Activated CD4-positive, alpha-beta T cell treated with anti-CD3 and anti-CD28 coated beads, Interleukin-2, amount 50 U/mL, for 24 hours (primary cell): ENCODE measurements at places on chromosomes 3 and 15.

DNA sequence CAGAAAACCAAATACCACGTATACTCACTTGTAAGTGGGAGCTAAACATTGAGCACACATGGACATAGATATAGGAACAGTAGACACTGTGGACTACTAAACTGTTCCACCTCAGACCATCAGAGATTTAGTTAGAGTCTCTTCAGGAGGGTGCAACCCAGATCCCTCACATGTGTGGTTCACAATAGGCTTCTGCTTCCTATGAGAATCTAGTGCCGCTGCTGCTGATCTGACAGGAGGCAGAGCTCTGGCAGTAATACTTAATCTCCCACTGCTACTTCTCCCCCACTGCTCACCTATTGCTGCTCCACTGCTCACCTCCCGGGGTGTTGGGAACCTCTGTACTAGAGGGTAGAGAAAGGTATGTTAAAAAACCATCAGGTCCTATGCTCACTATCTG, 533.3 kb downstream of the NSUN3 start:
- no peak for DNase-seq

DNA sequence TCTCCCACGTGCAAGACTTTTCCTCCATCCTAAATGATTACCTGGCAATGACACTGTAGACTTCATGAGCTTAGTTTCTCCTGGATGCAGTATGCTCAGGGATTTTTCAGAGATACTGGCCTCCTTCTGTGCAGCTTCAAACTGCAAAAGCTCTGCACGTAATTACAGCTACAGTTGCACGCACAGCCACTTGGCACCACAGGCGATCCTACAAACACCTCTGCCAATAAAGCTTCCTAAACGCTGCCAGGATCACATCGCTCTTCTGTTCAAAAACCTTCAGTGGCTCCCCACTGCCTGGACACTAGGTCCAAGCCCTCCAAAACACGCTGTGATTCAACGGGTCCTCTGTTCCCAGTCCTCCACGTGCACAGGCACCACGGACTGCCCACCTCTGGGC, 49.5 kb downstream of the NUP210 start:
- no peak for DNase-seq

DNA sequence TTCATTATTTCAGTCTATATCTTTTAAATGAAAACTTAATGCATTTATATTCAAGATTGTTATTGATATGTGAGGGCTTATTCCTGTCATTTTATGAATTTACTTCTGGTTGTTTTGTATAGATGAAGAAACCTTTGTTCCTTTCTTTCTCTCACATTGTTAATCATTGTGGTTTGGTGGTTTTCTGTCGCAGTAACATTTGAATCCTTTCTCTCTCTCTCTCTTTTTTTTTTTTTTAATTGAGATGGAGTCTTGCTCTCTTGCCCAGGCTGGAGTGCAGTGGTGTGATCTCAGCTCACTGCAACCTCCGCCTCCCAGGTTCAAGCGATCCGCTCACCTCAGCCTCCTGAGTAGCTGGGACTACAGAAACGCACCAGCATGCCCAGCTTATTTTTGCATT, 22.1 kb downstream of the AGBL1 start:
- no peak for DNase-seq

DNA sequence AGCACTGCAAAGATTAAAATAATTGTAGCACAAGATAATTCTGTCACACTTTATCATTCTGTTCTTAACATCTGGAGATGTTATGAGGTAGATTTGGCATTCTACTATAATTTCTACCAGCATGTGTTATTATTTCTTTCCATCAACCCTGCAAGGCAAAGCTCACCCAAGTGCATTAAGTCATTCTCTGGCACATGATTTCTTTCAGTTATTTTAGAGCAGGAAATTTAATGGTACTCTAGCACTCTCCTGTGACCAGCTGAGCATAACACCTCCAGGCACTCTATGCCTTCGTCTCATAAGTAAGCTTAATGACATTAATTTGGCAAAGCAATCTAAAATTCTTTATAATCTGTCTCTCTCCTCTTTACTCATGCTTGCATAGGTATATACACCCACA, 300.2 kb upstream of the GPR149 start:
- no peak for DNase-seq

DNA sequence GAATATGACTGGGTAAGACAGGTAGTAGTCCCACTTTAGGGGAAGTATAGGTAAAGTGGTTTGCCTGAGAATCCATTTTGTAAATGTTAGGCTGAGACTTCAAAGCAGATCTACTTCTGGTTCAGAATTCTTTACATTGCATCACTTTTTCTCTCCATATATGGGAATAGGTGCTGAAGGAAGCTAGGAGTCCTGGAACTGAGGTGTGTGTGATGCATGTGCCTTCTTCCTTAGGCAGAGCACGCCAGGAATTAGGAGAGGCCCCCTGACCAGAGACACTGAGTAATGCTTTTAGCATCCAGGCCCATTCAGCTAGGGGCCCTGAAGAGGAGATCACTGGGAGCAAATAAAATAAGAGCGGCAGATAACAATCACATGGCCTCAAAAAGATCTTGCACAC, 69.2 kb upstream of the DCP1A start:
- no peak for DNase-seq

DNA sequence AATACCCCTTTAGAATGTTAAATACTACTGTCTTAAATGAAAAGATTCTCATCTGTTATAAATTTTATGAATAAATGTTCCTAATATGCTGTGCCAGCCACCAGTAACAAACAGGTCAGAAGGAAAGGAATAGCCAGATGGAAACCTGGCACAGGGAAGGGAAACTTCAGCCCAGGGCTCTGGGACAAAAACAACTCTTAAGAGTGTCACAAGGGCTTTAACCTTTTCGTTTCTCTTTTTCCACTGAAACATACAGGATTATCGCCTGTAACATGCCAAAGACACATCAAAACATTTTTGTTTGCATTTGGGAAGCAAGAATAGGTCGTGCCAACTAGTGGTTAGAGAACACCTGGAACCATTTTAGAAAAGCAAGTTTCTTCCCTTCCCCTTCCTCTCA, 109.0 kb upstream of the NEDD4 start:
- DNase-seq: no peak

- DNase-seq: peak; percentile 3
These were observed 681.3 kb downstream of the ROBO1 start for GRCh38 chr3:79086514-79086913.

GRCh38 chr3:104878395-104878794, 488.3 kb upstream of the ALCAM start:
- DNase-seq: no peak

- no peak for DNase-seq
These were observed 18.9 kb downstream of the HOMER2 start for GRCh38 chr15:82933576-82933975.

DNA sequence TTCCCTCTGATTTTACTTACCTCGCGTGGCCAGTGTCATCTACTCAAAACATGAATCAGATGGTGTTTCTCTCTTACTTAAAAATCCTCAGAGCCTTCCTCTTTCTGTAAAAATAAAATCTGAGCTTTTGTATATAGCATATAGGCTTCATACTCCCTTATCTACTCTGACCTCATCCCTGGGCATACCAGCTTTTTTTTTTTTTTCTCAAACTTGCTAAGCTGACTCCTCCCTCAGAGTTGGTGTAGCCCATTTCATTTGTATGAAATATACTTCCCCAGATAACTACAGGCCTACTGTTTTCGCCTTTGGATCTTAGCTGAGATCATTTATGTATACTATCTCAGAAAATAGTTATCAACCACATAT, 648.9 kb upstream of the ALCAM start:
- no peak for DNase-seq

DNA sequence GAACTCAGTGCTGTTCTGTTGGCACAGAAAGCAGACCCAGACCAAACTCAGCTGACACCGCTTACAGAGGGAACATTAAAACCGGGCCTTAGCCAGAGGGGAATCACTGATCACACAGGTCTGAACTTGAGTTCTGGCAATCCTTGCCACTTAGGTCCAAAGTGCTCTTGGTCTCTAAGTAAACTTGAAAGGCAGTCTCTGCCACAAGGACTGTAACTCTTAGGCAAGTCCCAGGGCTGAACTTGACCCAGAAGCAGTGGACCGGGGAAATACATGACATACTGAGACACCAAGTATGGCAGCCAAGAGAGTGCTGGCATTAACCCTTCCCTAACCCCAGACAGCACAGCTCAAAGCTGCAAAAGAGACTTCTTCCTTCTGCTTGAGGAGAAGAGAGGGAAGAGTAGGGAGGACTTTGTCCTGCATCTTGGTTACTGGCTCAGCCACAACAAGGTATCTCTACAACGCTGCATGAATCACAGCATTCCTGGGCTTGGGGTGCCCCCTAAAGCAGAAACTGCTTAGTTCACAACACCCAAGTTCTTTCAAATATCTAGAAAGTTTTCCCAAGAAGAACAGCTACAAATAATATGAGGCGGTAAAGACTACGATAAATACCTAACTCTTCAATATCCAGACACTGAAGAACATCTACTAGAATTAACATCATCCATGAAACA, 32.5 kb downstream of the NAALADL2 start:
- DNase-seq: no peak

GRCh38 chr3:143653493-143653892, 194.8 kb downstream of the SLC9A9 start:
- DNase-seq: no peak

- DNase-seq: no peak
These were observed 1517.8 kb downstream of the SI start for GRCh38 chr3:163560459-163560858.

DNA sequence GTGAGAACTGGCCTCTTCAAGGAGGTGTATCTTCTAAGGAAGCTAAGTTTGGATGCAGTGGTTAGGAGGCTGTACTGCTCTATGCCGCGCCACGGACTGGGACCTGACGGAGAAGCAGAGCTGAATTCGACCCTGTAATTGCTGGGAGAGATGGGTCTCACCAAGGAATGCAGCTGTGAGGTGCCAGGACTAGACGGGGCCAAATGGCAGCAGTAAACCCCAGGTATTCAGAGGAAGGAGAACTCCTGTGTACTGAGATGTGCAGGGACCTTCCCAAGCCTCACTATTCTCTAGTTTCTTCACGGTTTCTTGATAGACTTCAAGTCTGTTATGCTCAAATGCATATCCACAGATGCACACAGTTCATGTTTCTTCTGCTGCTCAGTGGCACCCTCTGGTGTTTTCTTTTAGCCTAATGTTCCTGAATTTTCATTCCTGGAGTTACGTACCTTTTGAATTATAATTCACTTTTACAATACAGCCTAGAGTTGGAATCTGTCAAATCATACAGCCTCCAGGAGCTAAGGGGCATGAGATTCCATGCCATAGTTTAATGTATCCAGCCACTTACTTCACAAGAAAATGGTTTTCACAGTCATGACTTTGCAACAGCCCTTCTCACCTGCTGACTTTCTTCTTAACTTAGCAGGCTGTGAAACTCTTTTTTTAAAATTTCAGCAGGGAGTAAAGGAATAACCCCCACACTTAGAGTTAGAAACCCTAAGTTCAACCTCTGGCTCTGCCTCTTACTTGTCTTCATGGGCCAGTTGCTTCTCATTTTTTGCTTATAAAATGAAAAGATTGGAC, 61.8 kb downstream of the GLDN start:
- no peak for DNase-seq

- no peak for DNase-seq
These were observed 8.9 kb downstream of the DLEC1 start for GRCh38 chr3:38047896-38048295.

DNA sequence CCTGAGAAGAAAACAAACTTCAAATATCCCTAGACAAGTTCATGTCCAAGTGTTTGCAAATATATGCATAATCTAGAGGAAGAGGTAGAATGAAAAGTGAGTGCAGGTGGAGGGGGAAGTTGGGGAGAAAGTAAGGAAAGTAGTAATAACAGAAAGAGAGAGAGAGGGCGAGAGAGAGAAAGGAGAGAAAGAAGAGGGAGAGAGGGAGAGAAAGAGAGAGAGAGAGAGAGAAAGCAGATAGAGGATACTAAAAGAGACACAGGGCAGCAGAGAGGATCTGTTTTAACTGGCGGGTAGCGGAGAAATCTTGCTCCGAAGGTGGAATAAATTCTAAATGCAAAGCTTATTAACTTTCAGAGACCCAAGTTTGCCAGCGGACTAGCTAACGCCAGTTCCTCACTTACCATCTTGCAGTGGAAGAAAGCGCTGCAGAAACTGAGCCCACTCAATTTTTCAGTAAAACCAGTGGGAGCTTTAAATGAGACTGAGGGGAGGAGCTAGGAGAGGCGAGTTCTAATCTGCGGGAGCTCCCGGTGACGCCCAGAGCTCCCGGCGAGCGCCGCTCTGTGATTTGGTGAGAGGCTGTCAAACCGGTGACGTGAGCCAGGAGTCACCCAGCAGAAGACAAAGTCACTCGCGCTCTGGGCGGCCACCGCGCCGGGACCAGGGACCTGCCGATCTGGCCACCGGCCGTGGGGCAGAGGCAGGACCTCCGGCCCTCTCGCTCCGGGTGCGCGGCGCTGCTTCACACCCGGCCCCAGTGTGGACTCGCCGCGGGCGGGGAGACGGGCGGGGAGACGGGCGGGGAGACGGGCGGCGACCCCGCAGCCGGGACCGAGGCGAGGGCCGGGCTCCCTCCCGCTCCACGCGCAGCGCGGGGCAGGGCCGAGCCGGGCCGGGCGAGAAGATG, at the start of gene GMNC:
GMNC (minus strand) TSS at position 486 of the 910 bp plus-strand sequence; CDS start at position 407, 79 bp downstream.
- peak; percentile 21 for DNase-seq

- no peak for DNase-seq
These were observed 163.6 kb downstream of the ITPR1 start for GRCh38 chr3:4656626-4657328.

DNA sequence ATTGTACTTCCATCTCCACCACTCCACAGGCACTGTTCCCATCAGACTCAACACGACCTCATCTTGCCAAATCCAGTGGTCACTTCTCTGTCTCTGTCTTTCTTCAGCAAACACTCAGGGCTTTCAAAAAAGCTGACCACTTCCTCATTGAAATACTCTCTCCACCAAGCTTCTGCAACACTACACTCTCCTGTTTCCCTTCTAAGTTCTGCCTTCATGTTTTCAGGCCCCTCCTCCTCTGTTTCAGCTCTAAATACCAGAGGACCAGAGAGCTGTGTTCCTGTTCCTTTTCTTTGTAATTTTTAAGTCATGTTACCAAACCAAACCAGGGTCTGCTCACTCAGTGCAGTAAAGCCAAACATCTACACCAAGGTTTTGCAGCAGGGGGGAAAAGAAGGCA, 33.8 kb upstream of the ACP3 start:
- no peak for DNase-seq

GRCh38 chr15:27648359-27648758, 450.8 kb downstream of the OCA2 start:
- DNase-seq: no peak
